ENCODE measurements at places on chromosomes 3 and 15.

DNA sequence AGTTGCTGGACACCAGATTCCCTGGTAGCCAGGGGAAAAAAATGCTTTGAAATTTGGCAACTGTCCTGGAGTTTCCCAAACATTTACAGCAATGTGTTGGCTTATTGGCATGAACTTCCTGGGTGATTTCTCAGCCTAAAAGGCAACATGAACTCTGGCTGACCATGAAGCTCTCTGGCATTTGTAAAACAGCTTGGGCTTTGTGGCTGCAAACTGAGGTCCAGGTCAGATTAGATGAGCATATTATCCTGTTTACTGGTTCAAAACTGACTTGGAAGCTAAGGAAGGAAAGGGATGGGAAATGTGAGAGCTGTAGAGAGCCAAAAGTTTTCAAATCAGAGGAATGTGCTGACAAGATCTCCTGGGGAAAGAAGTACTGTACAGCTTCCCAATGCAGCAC, 139.0 kb downstream of the P3H2 start:
- DNase-seq, result no peak

DNA sequence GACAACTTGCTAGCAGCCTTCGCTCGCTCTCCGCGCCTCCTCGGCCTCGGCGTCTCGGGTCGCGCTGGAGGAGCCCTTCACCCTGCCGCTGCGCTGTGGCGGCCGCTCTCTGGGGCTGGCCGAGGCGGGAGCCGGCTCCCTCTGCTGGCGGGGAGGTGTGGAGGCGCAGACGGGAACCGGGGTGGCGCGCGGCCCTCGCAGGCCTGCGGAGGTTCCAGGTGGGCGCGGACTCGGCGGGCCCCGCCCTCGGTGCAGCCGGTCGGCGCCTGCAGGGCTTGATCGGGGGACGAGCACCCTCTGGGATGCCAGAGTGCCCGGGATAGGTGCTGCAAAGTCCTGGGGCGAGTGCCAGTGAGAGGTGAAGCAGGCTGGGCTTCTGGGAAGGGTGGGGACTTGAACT, 989.9 kb downstream of the ROBO2 start:
- DNase-seq, result no peak

DNA sequence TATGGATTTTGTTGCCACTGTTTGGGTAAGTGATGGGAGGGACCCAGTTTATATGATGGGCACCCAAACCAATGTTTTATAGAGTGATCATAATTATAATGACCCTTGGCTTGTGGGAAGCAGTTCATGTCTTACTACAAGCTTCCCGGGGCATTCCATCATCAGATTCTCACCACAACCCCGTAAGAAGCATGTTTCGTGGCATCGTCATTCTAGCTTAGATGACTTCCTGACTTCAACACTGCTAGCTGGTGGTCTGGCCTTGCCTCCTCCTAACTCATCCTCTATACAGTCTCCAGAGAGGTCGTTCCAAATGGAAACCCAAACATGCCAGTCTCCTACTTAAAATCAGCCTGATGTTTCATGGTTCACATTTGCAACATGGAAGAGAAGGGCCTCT, 226.9 kb downstream of the ADAMTS9 start:
- DNase-seq, result no peak

DNA sequence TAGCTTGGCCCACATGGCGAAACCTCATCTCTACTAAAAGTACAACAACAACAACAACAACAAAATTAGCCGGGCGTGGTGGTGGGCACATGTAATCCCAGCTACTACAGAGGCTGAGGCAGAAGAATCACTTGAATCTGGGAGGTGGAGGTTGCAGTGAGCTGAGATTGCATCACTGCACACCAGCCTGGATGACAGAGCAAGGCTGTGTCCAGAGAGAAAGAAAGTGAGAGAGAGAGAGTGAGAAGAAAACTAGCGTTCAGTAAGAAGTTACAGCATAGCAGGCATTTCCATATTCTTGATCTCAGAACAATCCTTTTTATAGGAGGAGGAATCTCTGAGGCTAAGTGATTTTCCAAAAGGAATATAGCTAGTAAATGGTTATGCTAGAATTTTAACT, 1076.1 kb downstream of the AGBL1 start:
- no peak for DNase-seq

DNA sequence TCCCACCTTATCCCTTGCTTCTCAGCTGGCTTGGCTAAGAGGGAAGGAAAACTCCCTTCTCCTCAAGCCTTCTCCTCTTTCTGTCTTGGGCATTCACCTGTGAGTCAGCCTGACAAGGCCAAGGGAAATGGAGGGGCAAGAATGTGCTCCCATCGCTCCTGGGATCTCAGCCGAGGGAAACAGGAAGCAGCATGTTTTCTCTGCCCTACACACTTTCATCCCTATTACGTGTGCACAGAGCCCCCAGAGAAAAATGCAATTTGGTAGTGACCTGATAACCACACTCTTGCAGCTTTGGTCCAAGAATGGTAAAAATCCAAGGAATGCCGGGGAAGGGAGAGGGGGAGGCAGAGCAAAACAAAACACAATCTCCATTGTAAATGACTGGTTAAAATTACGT, 32.9 kb upstream of the MTMR10 start:
- no peak for DNase-seq

- DNase-seq, result peak; percentile 45
Observed at GRCh38 chr15:73560501-73561117, 72.6 kb downstream of the NPTN start.

DNA sequence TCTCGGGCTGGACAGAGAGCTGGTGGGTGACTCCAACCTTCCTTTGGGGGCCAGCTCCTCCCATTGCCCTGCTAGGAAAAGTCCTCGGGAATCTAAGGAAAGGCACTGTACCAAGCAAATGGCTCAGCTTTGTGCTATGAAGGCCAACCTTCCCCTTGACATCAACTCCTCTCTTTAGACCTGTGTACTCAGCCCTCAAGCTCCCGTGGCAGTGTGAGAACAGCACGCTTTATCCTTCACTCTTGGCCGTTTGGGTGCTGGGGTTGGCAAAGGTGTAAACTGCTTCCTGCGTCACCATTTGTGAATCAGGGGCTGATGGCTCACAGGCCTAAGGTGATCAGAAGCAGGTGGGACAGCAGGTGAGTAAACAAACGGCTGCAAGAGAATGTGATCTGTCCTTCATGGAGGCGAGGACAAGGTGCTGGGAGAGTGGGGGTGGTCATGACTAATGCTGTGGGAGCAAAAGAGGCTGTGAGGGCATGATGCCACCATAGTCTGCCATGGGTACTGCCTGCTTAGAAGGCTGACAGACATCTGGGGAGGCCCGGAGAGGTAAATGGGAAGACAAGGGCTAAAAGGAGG, 165.2 kb upstream of the TPM1 start:
- no peak for DNase-seq

- no peak for DNase-seq
Observed at GRCh38 chr3:98806521-98806920, 43.4 kb downstream of the ST3GAL6 start.

DNA sequence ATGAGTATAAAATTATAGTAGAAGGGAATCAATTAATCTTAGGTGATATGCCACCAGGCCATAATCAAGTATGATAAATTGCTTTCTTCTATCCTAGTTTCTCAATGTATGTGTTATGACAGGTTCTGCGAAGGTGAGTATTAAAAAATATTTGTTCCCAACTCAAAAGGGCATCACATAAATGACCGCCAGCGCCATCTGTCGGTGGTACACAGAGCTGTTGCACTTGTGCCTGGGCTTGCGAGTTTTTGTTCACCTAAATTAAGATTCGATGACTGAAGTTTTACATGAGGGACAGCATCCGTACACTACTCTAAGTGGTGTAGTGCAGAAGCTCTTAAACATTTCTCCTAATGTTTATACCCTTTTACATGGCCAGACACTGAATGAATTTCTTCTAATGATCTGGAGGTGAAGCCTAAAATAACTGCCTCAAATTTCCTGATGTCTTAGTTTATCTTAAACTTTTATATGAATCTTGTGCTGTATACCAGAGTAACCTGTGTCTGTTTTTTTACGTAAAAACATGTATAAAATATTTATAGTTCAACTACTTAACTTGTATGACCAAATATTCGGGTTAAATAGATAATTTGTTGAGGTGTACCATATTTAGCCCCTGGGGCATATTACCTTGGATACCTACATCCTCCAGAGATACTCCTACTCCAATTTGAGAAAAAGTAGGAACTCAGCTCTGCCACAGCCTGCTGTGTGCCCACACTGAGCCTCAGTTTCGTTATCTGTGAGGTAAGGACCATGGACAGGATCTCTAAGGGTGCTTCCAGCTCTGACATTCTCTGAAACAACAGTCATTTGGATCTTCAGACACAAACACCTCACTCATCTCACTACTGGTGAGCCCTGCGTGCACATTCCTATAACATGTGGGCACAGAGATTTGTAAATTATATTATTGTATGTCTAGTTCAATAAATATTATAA, 365.6 kb downstream of the MAGI1 start:
- peak; percentile 19 for DNase-seq

GRCh38 chr15:25597571-25597970, 158.7 kb upstream of the UBE3A start:
- no peak for DNase-seq

DNA sequence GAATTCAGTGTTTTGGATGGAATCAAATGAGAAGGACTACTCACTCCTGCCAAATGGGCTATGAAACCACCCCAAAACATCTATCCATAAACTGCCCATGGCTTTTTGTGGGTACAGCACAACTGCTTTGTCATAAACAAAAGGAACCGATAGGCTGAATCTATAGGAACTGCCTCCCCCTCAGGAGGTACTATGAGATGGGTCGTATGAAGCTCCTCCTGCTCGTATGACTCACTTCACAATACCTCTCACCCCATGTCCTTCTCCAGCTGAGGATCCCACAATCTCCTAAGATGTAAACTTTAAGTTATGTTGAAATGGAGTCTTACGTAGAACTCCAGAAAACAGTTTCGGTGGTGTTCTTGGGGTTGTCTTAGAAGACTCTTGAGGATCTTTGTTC, 129.9 kb upstream of the SAMMSON start:
- DNase-seq, result no peak
